ENCODE measurements at places on chromosomes 3 and 15.

GRCh38 chr15:30953183-30953582, 38.2 kb downstream of the MTMR10 start:
- no peak for DNase-seq

GRCh38 chr3:54706738-54707137, 221.1 kb downstream of the LRTM1 start:
- DNase-seq = no peak

- no peak for DNase-seq
Measured at GRCh38 chr3:182697345-182697919, 95.9 kb upstream of the ATP11B start.

DNA sequence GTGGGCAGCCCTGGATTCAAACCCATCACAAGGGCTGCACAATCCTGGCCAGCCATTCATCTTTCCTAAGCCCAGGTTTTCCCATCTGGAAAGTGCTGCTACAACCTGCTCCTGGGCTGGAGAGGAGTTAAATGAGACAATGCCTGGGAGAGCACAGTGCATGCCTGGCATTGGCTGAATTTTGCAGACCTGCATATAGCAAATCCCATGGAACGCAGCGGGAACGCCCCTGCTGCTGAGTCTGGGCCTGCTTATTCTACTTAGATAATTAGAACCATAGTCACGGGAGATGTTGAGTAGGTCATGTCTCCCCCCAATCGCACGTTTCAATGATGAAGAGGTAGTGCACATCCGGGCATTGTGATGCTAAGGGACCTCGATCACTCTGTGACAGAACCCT, 46.6 kb downstream of the ABTB1 start:
- DNase-seq = no peak

- DNase-seq = peak; percentile 24
Measured at GRCh38 chr15:42191610-42192346, 16.3 kb downstream of the VPS39 start.

- DNase-seq = no peak
Measured at GRCh38 chr15:69592954-69593353, 140.3 kb downstream of the RPLP1 start.

GRCh38 chr3:161284989-161285388, 63.9 kb downstream of the NMD3 start:
- DNase-seq = no peak

GRCh38 chr3:88988906-88989305, 118.5 kb upstream of the EPHA3 start:
- DNase-seq = no peak

GRCh38 chr15:49331951-49332350, 91.1 kb upstream of the FGF7 start:
- no peak for DNase-seq

DNA sequence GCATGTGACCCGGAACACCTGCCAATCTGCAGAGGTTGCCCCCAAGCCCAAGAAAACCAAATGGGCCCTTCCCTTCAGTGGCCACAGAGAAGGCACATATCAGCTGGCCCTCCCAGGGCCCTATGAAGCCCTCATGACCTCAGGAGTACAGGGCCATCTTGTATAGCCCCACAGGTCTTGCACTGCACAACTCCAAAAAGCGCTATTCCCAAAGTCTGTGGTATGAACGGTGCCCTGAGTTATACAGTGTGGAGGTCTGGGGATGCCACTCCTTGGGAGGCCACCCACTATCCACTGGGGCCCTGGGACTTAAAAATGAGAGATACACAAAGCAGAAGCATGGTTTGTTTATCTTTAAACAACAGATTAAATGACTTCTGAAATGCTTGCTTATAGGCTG, 61.5 kb downstream of the CAPN7 start:
- DNase-seq = no peak

- DNase-seq = no peak
Measured at GRCh38 chr3:39277893-39278615, 1.8 kb downstream of the CX3CR1 start.

- DNase-seq = no peak
Measured at GRCh38 chr15:34628577-34629152, 45.2 kb upstream of the GOLGA8B start.

DNA sequence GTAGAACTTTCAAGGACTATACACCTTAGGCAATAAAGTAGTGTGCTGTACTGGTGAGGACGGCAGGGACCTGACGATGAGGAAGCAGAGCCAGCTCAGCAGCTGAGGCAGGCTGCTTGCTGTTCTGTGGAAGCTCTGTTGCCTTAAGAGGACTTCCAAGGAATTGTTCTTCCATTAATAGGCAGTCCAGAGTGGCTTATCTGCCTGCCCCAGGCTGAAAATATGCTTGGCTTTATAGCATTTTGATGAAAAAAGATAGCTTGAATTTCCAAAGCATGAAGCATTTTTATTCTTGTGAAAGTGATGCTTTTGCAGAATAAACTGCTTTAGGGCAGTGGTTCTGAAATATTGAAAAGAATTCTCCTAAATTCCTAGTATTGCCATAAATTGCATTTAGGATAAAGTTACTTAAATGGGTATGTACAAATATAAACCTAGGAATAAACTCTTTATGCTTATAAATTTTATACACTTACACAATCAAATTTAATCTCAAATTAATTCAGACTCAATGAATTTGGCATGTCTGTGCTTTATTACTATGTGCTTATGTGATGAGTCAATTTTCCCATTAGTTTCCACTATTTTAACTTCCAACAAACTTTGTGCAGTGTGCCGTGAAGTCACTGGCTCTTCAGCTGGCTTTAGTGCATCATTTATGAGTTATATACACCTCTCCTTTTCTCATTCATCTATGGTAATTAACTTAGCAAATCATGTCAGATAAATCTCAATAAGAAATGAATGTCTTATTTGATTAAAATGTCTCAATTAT, 231.0 kb upstream of the RASGRP1 start:
- no peak for DNase-seq

- no peak for DNase-seq
Measured at GRCh38 chr3:14329116-14329830, 73.1 kb upstream of the SLC6A6 start.

DNA sequence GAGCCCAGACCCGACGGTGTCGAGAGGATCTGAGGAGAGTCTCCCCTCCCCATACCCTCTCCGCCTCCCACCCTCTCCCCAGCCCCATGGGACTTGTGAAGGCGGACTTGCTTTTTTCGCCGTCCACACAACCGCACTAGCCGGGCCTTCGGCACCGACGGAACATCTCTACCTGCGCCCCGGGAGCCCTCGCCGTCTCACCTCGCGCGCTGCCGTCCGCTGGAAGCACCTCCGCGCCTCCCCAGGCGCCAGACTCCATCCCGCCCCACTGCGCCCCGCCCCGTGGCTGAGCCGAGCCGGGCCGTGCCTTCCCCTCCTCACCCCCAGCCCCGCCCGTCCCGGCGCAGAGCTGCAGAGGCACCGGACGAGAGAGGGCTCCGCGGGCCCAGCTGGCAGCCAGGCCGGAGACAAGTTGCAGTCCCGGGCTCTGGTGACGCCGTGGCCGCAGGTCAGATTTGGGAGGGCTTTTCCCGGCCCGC, at the start of the genes DUOX1 and DUOXA1:
Gene DUOX1 (plus strand): TSS at position 344 of the 479 bp plus-strand sequence. CDS start 1,973 bp downstream, outside the sequence.
Gene DUOXA1 (minus strand): TSS at position 229 of the 479 bp plus-strand sequence. CDS start 6,865 bp downstream, outside the sequence.
- no peak for DNase-seq

DNA sequence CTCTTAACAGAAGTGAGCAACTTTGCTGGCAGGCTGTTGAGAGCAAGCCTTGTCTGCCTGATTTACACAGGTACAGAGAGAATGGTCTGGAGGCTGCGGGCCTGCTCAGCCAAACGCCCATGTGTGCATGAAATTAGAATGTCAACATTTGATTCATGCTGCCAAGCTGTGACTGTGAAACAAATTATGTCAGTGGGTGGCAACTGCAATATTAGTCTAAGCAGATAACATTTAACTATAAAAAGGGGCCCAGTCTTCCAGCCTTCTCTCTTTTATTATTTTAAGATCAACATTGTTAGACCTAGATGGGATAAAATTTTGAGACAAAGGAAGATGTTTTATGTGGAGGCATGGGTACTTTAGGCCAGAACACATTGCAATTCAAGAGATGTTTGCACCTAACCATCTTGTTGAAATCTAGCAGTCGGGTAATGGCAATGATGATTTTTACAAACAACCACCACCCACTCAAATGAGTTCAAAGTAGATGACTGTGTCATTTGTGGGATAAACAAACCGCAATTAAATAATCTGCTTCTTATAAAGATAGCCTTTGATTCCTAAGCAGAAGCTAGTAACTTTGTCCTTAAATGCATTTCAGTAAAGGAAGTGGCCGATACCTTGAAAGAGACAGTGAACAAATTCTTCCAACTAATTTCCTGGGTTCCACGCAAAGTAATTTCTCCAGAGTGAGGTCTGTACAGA, 70.2 kb downstream of the FOXB1 start:
- no peak for DNase-seq

DNA sequence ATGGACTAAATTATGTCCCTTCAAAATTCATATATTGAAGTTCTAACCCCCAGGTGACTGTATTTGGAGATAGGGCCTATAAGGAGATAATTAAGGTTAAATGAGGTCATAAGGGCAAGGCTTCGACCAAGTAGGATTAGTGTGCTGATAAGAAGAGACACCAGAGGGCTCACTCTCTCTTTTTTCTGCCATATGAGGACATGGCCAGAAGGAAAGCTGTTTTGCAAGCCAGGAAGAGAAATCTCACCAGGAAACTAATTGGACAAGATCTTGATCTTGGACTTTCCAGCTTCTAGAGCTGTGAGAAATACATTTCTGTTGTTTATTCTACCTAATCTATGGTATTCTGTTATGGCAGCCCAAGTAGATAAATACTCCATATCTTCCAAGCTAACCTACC, 503.6 kb upstream of the NAALADL2 start:
- DNase-seq = no peak

DNA sequence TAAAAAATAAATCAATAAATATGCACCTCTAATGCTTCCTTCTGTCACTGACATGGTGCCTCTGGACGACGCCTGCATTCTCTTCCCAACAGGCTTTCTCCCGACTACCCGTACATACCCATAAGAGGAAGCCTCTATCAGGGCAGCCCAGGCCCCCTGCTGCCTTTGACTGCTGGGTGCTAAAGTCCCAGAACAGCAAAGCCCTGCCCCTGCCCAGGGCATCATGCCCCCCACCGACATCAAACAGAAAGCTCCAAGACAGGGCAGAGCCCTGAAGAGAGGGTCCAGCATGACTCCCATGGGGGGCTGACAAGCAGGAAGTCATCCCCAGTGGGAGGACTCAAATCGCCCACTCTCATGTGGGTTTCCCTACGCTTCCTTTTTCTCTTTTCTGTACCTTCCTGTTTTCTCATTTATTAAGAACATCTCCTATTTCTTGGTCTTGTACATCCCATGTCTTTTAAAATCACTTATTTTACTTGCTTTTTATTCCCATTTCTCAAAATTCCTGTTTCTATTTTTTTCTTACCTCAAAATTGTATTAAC, 23.4 kb downstream of the XPC start:
- DNase-seq = no peak

DNA sequence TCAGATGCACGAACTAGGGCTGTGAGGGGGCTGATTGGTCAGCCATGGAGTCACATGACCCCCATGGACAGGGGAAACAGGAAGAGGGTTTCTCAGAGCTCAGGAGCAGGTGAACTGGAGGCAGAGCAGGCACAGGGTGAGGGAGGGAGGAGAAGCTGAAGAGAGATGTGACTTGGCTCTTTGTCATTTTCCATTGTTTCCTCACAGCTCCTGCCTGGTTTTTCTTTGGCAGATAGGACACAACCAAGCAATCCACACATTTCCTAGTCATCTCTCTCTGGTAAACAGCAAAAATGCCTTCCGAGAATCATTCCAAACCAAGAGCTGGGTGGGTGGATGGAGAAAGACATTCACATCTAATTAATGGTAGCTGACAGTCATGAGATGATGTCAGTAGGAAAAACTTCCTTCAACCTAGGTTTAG, 43.4 kb upstream of the LMCD1 start:
- DNase-seq = no peak

DNA sequence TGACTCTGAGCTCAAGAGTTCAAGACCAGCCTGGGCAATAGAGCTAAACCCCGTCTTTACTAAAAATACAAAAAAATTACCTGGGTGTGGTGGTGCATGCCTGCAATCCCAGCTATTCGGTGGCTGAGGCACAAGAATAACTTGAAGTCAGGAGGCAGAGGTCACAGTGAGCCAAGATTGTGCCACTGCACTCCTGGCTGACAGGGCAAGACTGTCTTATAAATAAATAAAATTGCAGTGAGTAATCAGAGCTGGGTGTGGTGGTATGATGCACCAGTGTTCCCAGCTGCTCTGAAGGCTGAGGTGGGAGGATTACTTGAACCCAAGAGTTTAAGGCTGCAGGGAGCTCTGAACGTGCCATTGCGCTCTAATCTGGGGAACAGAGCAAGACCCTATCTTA, 55.9 kb upstream of the GCNT3 start:
- DNase-seq = no peak

DNA sequence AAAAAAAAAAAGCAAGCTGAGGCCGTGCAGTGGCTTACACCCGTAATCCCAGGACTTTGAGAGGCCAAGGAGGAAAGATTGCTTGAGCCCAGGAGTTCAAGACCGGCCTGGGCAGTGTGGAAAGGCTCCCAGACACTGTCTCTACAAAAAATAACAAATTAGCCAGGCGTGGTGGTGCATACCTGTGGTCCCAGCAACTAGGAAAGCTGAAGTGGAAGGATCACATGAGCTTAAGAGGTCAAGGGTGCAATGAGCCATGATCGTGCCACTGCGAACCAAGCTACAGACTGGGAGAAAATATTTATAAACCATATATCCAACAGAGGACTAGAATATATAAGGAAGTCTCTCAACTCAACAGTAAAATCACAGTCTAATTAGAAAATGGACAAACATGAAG, 10.0 kb downstream of the KLHDC8B start:
- DNase-seq = no peak

GRCh38 chr3:114553949-114554593, 260.2 kb downstream of the TIGIT start:
- no peak for DNase-seq

DNA sequence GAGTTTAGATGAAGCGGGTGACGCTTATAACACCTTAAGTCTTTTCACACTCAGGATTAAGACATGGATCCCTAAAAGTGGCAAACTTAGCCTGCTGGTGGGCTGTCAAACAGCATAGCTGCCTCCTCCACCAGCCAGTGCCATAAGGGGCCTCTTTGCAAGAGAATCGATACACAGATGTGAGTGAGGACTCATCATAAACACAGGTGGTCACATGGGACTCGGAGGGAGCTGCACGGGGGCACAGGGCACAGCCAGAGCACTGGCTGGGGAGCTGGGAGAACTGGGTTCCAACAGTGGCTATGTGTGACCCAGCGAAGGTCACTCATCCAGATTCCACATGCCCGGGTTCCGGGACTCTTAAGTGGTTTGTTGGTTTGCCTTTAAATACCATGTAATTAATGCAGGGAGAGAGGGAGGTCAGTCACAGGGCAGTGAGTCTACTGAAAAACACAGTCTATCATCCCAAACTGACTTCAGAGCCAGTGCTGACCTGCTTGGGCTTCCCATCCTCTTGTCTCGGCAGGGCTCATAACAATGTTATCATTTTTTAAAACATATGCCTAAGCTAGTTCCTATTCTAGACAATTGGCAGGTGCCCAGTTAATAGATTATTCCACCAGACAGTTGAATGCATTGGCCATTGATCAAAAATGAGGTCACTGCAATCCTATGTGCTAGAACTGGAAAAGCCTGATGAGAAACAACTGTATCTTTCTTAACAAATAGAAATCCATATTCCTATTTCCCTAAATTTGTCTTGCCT, 51.8 kb downstream of the SLC12A8 start:
- DNase-seq = no peak

- DNase-seq = no peak
Measured at GRCh38 chr3:99084156-99084555, 182.7 kb upstream of the DCBLD2 start.

GRCh38 chr3:23075496-23075895, 127.6 kb upstream of the UBE2E2 start:
- DNase-seq = no peak

- DNase-seq = no peak
Measured at GRCh38 chr15:39680868-39681267, 100.0 kb downstream of the THBS1 start.

- DNase-seq = no peak
Measured at GRCh38 chr3:187447737-187448136, 79.6 kb downstream of the RTP4 start.
